ENCODE measurements at places on chromosomes 7 and 10.

DNA sequence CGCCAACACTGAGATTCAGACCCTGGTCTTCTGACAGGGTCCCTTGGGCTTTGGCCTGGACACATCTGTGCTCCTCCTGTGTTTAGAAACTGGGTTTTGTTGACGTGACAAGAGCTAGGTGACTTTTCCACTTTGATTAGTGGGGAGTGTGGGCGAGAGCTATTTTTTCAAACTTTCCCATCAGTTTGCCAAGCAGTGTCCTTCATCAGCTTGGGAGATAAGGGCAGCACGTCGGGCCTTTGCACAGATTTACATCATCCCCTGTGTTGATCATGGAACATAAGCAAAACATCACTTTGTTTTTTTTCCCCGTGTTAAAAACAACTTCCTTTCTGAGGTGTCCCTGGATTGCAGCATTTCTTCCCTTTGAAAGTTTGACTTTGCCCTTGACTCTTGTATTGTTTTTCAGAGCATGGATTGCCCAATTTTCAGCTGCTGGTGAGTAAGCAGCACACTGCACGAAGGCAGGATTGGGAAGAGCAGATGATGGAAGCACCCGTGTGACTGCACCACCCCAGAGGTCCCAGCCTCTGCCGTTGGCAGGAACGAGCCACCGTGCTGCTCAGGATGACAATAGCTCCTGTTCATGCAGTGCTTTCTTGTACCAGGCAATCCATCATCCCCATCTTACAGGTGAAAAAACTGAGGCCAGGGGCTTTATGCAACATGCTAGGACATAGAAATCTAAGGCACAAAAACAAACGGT lies 6.4 kb upstream of the IGFBP1 start:
- H3K4me3 ChIP-seq = no peak overlapping the region
- H3K27ac ChIP-seq = no peak overlapping the region
- H3K27me3 ChIP-seq = peaks cover 17% of the 10 kb centered on the region
- H3K4me1 ChIP-seq = no peaks in the 10 kb centered on the region

- no peak for DNase-seq
- H3K4me3 ChIP-seq = no peak overlapping the region
- H3K4me1 ChIP-seq = no peaks in the 10 kb centered on the region
- no peak overlapping the region for H3K27ac ChIP-seq
- H3K27me3 ChIP-seq = no peaks in the 10 kb centered on the region
- H3K36me3 ChIP-seq = no peaks in the 10 kb centered on the region
These were observed 28.2 kb downstream of the SEMA3C start for GRCh38 chr7:80890426-80891258.

- no peaks in the 10 kb centered on the region for H3K36me3 ChIP-seq
- H3K27me3 ChIP-seq = no peaks in the 10 kb centered on the region
- no peak for DNase-seq
- no peaks in the 10 kb centered on the region for H3K4me1 ChIP-seq
- H3K27ac ChIP-seq = no peak overlapping the region
These were observed 66.2 kb downstream of the TBXAS1 start for GRCh38 chr7:139895141-139895829.

DNA sequence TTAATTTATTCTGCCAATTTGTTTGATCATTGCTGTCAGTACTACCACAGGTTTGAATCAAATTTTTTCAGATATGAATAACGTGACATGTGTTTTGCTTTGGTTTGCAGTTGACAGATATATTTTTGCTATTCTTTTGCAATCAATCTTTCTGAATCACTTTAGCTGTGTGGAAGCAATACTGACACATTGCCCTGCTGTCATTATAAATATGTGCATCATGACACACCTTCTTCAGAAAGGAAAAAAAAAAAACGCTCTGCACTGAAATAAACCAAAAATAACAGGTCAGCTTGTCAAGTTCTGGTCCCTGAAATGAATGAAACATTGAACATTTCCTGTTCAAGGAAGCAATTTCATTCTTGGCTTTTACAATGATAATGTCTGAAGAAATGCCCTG lies 93.8 kb upstream of the FAM13C start:
- H3K27ac ChIP-seq = no peak overlapping the region
- H3K4me1 ChIP-seq = no peaks in the 10 kb centered on the region
- no peak overlapping the region for H3K4me3 ChIP-seq
- no peaks in the 10 kb centered on the region for H3K36me3 ChIP-seq
- no peaks in the 10 kb centered on the region for H3K27me3 ChIP-seq
- no peak for DNase-seq

- H3K36me3 ChIP-seq = no peaks in the 10 kb centered on the region
- DNase-seq = no peak
- H3K27me3 ChIP-seq = no peaks in the 10 kb centered on the region
- no peaks in the 10 kb centered on the region for H3K4me1 ChIP-seq
- H3K27ac ChIP-seq = no peak overlapping the region
These were observed 251.0 kb upstream of the NPSR1 start for GRCh38 chr7:34406848-34407530.

- H3K36me3 ChIP-seq = no peaks in the 10 kb centered on the region
- H3K4me3 ChIP-seq = no peak overlapping the region
- no peaks in the 10 kb centered on the region for H3K27me3 ChIP-seq
- no peaks in the 10 kb centered on the region for H3K4me1 ChIP-seq
- no peak overlapping the region for H3K27ac ChIP-seq
These were observed 285.8 kb upstream of the CACNA2D1 start for GRCh38 chr7:82729172-82730030.

DNA sequence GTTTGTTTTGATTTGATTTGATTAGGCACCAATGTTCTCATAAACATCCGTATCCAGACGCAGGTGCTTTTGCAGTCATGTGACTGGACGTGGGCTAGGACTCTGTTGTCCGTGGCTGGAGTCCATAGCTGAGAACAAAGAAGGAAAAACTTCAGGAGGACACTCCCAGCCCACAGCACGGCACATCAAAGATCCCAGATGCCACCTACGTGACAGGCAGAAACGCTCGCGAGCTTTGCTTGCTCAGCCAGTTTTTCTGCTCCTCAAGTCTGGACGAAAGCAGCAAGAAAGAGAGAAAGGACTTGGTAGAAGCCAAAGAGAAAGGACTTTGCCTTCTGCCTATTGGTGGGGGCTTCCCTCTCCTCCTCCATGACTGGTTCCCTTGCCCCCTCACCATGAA lies 6.9 kb upstream of the ZKSCAN1 start:
- no peak overlapping the region for H3K27ac ChIP-seq
- H3K4me3 ChIP-seq = no peak overlapping the region
- H3K27me3 ChIP-seq = peaks cover 2% of the 10 kb centered on the region
- peaks cover 4% of the 10 kb centered on the region for H3K4me1 ChIP-seq
- no peaks in the 10 kb centered on the region for H3K36me3 ChIP-seq

DNA sequence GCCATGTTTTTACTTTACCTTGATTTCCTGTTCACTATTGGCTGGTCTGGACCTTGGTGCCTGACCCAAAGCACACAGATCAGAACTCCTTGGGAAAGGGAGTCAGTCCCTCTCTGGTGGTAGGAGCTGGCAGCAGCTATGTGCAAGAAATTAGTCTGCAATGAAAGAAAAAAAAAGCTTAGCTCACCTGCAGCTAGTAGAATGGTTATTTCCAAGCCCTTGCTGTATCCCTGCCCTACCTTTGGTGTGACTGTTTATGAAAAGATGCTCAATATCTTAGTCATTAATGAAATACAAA lies 68.1 kb upstream of the PAPSS2 start:
- no peaks in the 10 kb centered on the region for H3K36me3 ChIP-seq
- H3K4me3 ChIP-seq = no peak overlapping the region
- H3K27ac ChIP-seq = no peak overlapping the region
- peaks cover 9% of the 10 kb centered on the region for H3K27me3 ChIP-seq

DNA sequence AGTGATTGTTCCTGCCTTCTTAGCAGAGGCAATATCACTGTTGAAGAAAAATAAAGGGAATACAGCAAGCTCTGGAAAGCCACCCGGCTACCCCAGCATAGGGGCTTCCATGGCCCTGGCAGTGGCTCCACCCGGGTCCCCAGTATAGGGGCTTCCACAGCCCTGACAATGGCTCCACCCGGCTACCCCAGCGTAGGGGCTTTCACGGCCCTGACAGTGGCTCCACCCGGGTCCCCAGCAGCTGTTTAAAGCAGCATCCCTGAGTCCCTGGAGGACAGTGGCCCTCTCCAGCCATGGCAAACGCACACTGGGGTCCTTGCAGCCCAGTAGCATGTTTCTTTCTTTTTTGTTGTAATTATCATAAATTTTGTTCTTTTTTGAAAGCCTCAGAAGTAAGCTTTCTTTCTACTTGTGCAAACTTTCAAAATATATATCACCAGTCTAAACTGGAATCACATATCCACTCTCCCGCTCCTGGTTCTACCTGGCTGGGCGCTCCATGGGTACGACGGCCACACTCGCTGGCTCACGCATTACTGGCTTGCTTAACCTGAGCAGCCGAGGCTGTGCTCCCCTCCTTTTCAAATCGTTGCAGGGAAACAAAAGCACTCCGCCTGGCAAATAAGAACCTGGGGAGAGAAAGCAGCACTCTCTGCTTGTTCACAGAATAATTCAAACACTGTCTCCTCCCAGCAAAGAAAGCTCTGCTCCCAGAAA lies 62.1 kb downstream of the TCERG1L start:
- no peaks in the 10 kb centered on the region for H3K4me1 ChIP-seq
- H3K27me3 ChIP-seq = no peaks in the 10 kb centered on the region
- no peak overlapping the region for H3K27ac ChIP-seq
- H3K36me3 ChIP-seq = no peaks in the 10 kb centered on the region
- H3K4me3 ChIP-seq = no peak overlapping the region

GRCh38 chr10:93999401-93999851 lies 5.7 kb downstream of the PLCE1 start:
- H3K4me3 ChIP-seq = no peak overlapping the region
- H3K4me1 ChIP-seq = peaks cover 1% of the 10 kb centered on the region
- DNase-seq = no peak
- no peaks in the 10 kb centered on the region for H3K36me3 ChIP-seq
- H3K27ac ChIP-seq = no peak overlapping the region

DNA sequence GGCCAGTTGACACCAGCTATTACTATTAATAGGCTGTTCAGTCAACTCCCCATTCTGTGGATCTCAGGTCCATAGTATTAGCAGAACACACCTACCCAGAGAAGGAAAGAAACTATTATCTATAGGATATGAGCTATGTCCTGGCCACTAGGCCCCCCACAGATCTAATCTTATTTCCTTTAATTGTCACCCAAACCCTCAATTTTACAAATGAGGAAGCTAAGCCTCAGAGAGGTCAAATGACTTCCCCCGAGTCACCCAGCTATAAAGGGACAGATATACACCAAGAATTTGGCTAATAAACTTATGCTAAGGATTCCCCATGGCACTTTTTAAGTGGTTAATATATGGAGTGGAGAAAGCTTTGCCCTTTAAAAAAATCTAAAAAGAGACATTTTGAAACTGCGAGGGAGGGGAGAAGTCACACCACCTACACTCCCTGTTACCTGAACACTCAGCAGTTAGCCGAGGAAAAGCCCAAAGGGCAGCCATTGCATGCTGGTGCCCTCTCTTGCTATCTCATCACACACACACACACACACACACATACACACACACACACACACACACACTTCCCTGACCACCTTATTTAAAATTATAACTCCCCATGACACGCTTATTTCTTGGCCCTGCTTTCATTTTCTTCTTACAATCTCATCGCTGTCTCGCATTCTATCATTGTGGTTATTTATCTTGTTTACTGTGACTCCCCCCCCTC lies 157.0 kb upstream of the ADO start:
- peaks cover 34% of the 10 kb centered on the region for H3K4me1 ChIP-seq
- H3K4me3 ChIP-seq = no peak overlapping the region
- H3K36me3 ChIP-seq = no peaks in the 10 kb centered on the region
- DNase-seq = peak; percentile 46
- no peaks in the 10 kb centered on the region for H3K27me3 ChIP-seq

DNA sequence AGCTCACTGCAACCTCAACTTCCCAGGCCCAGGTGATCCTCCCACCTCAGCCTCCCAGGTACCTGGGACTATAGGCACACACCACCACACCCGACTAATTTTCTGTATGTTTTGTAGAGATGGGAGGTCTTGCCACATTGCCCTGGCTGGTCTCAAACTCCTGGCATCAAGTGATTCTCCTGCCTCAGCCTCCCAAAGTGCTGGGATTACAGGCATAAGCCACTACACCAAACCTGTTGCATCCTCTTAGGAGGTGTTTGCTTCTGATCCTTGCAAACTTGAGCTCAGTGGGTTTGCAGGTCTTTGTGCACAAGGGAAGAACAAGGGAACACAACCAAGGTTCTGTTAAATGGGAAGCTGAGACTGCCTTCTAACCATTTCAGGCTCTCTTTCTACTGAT lies 184.6 kb downstream of the ARHGAP12 start:
- H3K36me3 ChIP-seq = peaks cover 1% of the 10 kb centered on the region
- no peak overlapping the region for H3K4me3 ChIP-seq
- no peak for DNase-seq

DNA sequence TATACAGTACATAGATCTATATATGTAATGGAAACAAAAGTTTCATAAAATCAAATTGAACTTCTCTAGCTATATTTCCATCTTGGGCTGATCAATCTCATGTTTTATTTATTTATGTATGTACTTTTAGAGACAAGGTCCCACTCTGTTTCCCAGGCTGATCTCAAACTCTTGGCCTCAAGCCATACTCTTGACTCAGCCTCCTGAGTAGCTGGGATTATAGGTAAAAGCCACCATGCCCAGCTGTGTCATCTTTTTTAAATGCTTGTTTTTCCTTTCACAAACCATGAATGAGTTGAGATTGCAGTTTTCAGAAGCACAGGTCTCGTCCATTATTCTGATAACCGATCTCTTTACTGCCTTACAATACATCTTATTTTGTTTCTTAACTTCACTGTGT lies 400.9 kb downstream of the KCNMA1 start:
- H3K27me3 ChIP-seq = no peaks in the 10 kb centered on the region
- H3K36me3 ChIP-seq = no peaks in the 10 kb centered on the region
- H3K4me1 ChIP-seq = no peaks in the 10 kb centered on the region
- H3K4me3 ChIP-seq = no peak overlapping the region
- no peak overlapping the region for H3K27ac ChIP-seq
- DNase-seq = no peak

DNA sequence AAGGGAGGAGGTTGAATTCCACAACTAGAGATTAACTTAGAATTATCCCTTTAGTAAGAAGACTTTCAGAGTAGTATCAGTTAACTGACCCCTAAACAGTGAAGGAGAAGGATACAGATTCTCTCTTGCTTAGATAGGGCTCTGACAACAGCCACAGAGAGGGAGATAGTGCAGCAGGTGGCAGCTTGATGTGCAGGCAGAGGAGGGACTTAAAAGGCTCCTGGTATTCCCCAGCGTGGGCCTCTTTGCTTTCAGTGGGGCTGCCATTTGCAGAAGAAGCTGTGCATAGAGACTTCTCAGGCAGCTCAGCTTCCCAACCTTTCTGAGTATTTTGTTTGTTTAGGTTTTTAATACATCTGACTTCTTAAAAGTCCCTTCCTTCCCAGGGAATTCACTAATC lies 16.0 kb downstream of the FZD1 start:
- H3K27me3 ChIP-seq = no peaks in the 10 kb centered on the region
- H3K27ac ChIP-seq = no peak overlapping the region
- no peak overlapping the region for H3K4me3 ChIP-seq
- no peaks in the 10 kb centered on the region for H3K36me3 ChIP-seq

DNA sequence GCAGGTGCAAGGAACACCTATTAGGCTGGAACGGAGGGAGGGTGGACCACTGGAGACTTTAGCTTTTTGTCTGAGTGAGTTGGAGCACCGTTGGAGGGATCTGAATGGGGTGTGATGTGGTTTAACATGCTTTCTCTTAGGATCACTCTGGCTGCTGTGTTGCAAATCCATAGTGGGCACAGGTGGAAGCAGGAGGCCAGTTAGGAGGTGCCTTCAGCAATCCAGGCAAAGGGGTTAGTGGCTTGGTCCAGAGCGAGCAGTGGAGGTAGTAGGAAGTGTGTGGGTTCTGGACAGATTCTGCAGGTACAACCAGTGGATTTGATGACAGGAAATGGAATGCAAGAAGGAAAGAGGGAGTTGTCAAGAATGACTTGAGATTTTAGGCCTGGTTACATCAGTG lies 95.0 kb downstream of the MMRN2 start:
- no peaks in the 10 kb centered on the region for H3K36me3 ChIP-seq
- no peaks in the 10 kb centered on the region for H3K4me1 ChIP-seq
- no peak for DNase-seq
- no peak overlapping the region for H3K4me3 ChIP-seq
- no peak overlapping the region for H3K27ac ChIP-seq
